ENCODE measurements at places on chromosomes 7 and 10. TPM values are rescaled to one million over a fixed set of nuclear protein-coding genes. Genes with fewer than 3 reads are reported as not detected.
A peak's percentile ranks its signal among the peaks of the same experiment; 100 is the strongest.

DNA sequence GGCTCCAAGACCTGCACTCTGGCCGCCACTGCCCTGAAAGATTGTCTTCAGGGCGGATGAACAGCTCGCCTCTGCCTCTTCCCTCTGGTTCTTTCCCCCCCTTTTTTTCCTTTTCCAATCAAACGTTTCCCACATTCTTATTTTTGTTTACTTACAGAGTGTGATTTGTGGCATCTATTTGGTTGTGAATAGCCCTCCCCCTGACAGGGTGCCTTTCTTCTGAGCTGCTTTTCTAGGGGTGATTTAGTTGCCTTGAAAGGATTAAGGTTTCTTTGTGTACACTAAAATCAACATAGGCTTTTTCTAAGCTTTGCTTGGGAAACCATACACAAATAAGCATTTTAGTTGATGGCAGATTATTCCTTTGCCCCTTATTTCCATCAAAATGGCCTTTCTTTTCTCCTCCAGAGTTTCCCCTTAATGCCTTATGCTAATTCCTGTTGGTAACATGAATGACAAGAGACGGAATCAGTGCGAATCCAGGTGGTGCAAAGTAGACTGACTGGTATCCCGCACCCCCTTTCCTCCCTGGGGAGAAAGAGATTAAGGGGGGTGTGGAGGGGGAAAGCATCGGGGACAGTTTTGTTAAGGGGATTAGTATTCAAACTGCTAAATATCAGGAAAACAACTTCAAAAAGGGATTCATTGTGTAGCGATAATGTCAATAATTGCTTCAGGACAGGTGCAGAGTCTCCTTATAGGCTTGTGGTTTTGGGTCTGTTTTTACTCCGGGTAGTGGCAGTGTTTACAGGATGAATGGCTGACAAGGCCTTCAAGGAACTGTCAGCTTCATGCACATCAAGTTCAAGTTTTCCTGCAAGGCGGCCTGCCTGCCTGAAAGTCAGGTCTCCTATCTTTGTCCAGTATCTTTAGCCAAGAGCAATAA is 431.6 kb upstream of the GALNT17 start:
- DNase-seq: no peak

The GLI3 gene
- 8.9 TPM for polyA plus RNA-seq

DNA sequence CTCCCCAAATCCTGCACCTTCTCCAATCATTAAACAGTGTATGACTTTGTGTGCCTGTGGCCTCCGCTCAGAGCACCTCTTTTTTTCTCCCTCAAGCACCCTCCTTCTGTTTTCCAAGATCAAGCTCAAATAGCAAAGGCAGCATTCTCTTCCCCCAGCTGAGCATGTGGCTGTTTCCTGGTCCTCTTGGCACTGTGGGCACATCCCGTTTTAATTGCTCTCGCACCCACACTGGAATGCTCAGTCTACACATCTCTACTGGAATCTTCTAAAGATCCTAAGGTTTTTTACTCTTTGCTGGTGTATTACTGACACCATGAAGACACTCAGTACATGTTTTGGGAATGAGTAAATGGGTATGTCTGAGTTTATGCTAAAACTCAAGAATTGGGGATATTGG is 107.4 kb downstream of the WDFY4 start:
- no peak for DNase-seq

DNA sequence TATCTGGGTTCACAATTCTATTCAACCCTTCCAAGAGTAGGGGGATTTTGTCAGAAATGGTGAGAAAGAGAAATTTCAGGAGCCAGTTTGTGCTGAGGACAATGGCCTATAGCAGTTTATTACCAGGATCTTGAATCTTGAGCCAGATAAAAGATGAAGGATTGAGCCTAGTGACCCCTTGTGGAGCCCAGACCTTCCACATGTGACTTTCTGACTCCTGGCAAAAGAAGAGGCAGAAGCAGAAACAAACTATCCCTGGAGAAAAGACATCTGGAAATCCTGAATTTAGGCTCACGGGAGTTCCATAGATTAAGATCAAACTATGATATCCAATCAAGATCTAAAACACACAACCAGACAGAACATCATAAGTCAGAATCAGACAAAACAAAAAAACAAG is 60.9 kb upstream of the CHRM2 start:
- no peak for DNase-seq

The AKR1B1 gene
- polyA plus RNA-seq: 135 TPM

DNA sequence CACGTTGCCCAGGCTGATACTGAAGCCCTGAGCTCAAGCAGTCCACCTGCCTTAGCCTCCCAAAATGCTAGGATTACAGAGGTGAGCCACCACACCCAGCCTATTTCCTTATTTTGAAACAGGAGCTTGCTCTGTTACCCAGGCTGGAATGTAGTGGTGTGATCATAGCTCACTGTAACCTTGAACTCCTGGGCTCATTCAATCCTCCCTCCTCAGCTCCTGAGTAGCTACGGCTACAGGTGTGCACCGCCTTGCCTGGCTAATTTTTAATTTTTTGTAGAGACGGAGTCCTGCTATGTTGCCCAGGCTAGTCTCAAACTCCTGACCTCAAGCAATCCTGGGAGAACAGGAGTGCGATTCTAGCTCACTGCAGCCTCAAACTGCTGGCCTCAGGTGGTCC is 11.7 kb downstream of the MRLN start:
- no peak for DNase-seq

GRCh38 chr7:2717293-2718261 is 29.6 kb downstream of the AMZ1 start:
- peak; percentile 67 for DNase-seq

The COL13A1 gene
- polyA plus RNA-seq: 26.5 TPM

DNA sequence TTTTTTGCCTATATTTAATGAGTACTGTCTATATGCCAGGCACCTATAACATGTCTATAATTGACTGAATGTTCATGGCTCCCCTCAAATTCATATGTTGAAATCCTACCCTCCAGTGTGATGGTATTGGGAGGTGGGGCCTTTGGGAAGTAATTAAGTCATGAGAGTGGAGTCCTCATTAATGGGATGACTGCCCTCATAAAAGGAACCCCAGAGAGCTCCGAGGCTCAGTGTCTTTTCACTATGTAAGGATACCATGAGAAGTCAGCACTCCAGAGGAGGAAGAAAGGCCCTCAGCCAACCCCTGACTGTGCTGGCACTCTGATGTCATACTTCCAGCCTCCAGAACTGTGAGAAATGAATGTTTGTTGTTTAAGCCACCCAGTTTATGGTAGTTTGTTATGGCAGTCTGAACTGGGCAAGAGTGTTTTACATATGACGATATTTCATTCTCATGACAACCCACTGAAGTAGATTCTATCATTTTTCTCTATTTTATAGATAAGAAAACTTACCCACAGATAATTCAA is 61.1 kb upstream of the PCGF5 start:
- no peak for DNase-seq

DNA sequence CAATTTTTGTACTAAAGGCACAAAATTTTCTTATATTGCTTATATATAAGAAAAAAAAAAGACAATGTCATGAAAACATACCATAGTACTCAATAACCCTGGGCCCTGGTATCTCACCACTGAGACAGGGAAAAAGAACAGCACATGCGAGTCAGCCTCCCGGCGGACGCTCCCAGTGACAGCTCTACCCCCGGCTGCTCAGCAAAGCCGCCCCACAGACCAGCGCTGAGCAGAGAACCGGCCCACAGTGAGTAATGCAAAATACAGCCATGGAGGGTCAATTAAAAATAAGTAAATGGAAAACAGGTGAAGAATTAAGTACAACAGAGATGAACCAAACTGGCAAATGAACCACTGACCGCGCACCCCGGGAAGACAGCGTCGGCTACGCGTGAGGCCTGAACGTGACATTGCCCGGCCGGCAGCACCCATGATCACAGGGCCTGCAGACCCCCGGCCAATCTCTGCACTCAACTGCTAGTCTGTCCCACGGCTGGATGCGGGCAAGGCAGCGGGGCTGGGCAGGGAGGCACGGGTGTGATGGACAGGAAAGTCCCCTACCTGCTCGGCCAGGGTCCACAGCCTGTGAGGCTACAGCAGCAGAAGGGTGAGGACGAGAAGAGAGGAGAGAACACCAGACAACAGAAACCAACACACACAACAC is 175.9 kb downstream of the ZMYND11 start:
- DNase-seq: no peak

The RPEL1 gene
- polyA plus RNA-seq: not detected

The RADIL gene
- 23.7 TPM for polyA plus RNA-seq

The OR2F2 gene
- not detected for polyA plus RNA-seq

DNA sequence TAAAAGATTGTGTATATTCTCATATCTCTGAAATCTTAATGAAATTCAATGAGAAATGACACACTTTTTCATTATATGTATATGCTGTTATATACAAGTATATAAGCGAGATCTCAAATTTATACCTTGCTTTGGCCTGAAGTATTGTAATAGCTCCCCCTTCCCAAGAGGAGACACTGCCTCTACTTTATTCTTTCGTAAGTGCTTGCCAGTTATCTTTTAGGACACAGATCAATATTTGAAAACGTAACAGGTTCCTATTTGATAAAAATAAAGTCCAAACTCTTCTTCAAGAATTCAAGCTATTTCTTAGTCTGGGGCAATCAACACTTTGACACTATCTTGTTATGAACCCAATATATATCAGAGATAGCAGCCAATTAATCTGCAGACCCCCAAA is 24.9 kb downstream of the WASL start:
- DNase-seq: no peak

GRCh38 chr10:79390551-79391229 is 43.4 kb downstream of the PPIF start:
- DNase-seq: no peak

GRCh38 chr7:149007611-149008010 is 20.7 kb downstream of the PDIA4 start:
- DNase-seq: no peak

- DNase-seq: no peak
These were observed 7.2 kb downstream of the UPP1 start for GRCh38 chr7:48096273-48096672.

The GIMAP8 gene
- polyA plus RNA-seq: 3.9 TPM

DNA sequence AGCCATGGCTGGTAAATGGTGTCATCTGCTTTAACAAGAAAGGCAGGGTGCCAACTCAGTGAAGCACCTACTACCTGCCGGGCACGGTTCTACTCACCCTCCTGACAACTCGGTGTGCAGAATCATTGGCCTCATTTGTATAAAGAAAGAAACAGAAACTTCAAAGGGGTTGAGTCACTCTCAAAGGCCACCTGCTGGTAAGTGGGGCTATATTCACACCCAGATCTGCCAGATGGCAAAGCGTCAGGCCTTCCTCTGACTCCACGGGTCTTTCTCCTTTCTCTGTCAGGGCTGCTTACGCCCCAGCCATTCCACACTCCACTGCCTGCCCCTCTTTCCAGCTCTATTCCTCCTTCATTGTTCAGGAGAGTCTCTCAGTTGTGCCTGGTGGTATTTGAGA is 309.2 kb downstream of the GFRA1 start:
- DNase-seq: no peak

The SPDYE3 gene
- polyA plus RNA-seq: 16.0 TPM

DNA sequence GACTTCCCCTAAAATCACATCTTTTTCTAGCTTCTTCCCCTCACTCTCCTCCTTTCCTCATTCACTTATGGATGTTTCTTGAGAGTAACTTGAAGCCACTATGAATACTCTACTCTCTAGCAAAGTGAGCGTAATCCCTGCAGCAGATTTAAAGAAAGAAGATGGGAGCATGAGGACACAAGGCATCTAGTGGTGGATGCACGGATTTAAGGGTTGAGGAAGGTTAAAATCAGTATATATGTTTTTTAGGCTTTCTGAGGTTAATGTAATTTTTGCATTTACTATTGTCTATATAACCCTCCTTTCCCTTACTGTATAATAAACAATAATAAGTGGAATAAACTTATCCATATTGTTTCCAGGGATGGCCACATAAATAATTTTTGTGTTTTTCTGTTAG is 495.2 kb upstream of the TPK1 start:
- DNase-seq: no peak

- DNase-seq: no peak
These were observed 68.8 kb upstream of the MYO3A start for GRCh38 chr10:25865267-25865666.

The SH2D4B gene
- 0.35 TPM for polyA plus RNA-seq

- DNase-seq: no peak
These were observed 60.9 kb downstream of the GRB10 start for GRCh38 chr7:50721661-50722259.

The TMEM213 gene
- 0.87 TPM for polyA plus RNA-seq

GRCh38 chr7:3094701-3095445 is 51.2 kb upstream of the CARD11 start:
- DNase-seq: no peak

The GJD4 gene
- polyA plus RNA-seq: 0.29 TPM

- DNase-seq: peak; percentile 76
These were observed at the start of gene HIPK2 for GRCh38 chr7:139777948-139778841. HIPK2 (minus strand) TSS chr7:139777998; CDS start chr7:139777623, 375 bp downstream.

- no peak for DNase-seq
These were observed 5.9 kb downstream of the FGFR2 start for GRCh38 chr10:121592155-121592890.

The MAGI2 gene
- 47.6 TPM for polyA plus RNA-seq

The INHBA gene
- polyA plus RNA-seq: 3.9 TPM

DNA sequence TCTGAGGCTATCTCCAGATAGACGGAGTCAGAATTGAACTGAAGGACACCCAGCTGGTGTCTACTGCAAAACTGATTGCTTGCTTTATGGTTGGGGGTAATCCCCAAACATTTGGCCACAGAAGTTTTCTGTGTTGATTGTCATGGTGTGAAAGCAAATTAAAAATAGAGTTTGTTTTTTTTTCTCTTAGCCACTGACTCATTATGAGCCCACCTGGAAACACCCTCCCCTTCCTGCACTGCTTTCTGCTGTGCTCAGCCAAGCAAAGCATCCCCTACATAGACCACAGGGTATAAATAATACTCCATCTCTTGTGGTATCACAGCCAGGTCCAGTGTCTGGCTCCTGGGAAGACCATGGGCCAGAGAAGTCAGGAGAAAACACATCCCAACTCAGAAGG is 6.5 kb upstream of the VWC2 start:
- no peak for DNase-seq

The FGFR2 gene
- 101 TPM for polyA plus RNA-seq

DNA sequence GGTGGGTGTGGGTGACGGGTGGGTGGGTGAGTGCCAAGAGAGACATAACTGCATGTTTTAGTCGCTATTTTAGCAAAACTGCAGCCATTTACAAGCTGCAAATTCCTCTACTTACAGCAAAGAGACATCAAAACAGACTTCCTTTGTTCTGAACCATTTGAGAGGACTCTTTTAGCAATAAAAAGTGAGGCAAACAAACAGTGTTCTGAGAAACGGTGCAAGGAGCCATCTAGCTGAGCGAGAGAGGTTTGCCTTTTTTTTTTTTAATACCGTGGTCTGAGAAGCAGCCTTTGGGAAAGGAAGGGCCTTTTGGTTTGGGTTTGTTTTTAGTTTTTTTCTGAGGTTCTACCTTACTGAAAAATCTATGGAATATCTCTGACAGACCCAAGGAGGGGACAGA is 62.9 kb downstream of the SCRN1 start:
- DNase-seq: no peak

- peak; percentile 73 for DNase-seq
These were observed 1.5 kb upstream of the SKIDA1 start for GRCh38 chr10:21526860-21527597.
